Left lobe of liver (tissue), 2 donors: ENCODE measurements at places on chromosomes 7 and 10.

DNA sequence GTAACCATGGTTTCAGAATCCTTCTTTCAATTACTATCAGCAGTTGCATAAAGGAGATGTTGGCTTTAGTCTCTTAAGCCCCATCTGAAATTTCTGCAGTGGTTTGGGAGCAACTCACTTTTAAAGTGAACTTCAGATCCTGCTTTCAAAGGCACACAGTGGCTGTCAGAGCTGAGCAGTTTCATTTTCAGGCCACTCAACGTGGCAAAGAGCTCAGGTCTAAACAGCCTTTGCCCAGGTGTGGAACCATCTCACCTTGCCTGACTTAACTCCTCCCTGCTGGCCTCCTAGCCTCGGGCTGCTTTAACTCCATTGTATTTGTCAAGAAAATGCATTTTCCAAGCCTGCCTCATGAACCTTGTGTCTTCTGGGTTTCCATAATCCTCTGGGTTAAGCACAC is 197.5 kb upstream of the KMT2E start:
- DNase-seq: no peak

DNA sequence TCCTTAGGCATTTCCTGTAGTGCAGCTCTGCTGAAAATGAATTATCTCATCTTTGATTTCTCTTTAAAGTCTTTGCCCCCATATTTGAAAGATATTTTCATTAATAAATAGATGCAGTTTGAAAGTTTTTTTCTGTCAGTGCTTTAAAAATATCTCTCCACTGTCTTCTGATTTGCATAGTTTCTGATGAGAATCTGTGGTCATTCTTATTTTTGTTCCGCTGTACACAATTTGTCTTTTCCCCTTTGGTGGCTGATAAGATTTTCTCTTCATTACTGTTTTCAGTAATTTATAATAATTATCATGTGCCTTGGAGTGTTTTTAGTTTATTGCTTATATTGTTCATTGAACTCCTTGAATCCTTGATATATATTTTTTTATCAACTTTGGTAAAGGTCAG is 7.0 kb upstream of the GHRHR start:
- no peak for DNase-seq

- DNase-seq: peak; percentile 82
These were observed 20.2 kb upstream of the BAIAP2L1 start for GRCh38 chr7:98420966-98421612.

DNA sequence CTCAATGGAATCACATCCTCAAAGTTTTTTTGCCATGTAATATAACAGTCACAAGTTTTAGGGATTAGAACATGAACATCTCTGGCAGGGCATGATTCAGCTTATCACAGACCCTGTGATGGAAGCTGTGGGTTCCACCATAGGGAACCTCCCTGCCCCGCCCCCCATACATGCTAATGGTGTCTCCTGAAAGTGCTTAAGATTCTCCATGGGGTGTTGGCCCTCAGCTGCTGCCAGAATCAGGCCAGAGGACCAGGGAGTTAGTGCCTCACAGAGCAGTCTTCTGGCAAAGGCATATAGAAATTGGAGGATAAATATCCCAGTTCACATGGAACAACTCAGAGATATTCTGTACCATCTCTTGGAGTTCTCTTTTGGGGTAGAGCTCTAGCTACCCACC is 119.4 kb downstream of the RAB11FIP2 start:
- DNase-seq: no peak

- no peak for DNase-seq
These were observed 121.6 kb downstream of the SPAG6 start for GRCh38 chr10:22466763-22467334.

GRCh38 chr10:21750424-21750823 is 216.4 kb downstream of the MLLT10 start:
- DNase-seq: no peak

DNA sequence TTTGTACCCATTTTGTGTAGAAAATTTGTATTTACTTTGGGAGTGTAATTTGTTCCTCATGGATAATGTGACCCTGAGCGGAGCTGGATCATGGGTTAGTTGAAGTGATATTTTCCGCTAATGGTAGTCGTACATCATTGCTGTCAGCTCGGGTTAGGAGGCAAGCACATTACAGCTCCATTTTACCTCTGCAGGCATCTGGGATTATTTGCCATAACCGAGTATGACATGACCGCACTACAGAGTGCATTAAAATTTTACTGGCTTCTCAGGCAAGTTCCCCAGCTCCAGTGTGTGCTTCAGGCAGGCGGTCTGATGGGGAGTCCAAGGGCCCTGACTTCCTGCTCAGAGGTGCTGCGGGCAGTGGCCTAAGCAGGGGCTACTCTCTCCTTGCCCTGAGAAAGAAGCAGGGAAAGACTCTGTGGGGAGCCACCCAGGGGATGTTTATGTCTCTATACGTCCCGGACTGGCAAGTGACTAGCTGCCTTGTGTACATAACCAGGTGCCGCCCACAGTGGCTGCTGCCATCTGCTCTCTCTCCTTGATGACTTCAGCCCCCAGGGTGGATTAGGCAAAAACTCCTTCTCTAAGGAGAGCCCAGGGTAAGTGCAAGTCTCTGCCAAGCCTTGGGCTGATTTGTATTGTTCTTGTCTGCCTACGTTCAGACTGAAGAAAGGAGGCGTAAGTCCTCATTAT is 685.3 kb upstream of the GALNT17 start:
- DNase-seq: no peak

GRCh38 chr10:71696628-71697326 is 22.8 kb downstream of the C10orf105 start:
- DNase-seq: peak; percentile 63

- no peak for DNase-seq
These were observed 80.3 kb upstream of the SKAP2 start for GRCh38 chr7:26944501-26945358.

DNA sequence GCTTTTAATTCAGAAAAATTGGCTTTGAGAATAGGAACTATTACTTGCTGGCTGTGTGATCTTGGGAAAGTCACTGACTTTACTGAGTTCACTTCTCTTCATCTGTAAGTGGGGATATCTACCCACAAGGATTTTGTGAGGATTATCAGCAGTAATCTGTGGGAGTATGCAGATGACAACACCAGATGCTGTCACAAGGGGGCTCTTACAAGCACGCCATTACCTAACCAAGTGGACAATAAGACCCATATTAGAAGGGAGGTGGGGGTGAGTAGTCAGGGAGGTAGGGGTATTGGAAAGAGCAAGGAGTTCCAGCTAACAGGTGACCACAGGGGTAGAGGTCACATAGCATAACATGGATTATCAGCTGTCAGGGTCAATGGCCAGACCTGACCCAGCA is 569.4 kb downstream of the SUGCT start:
- no peak for DNase-seq

GRCh38 chr7:158811894-158812293 is 17.4 kb downstream of the ESYT2 start:
- DNase-seq: no peak

- no peak for DNase-seq
These were observed 35.7 kb downstream of the CBX3 start for GRCh38 chr7:26237035-26237807.

- no peak for DNase-seq
These were observed 167.0 kb downstream of the SNX13 start for GRCh38 chr7:17773289-17773626.

- no peak for DNase-seq
These were observed 38.1 kb downstream of the CTTNBP2 start for GRCh38 chr7:117835016-117835664.

GRCh38 chr7:158252837-158253669 is 334.6 kb downstream of the PTPRN2 start:
- peak; percentile 16 for DNase-seq

DNA sequence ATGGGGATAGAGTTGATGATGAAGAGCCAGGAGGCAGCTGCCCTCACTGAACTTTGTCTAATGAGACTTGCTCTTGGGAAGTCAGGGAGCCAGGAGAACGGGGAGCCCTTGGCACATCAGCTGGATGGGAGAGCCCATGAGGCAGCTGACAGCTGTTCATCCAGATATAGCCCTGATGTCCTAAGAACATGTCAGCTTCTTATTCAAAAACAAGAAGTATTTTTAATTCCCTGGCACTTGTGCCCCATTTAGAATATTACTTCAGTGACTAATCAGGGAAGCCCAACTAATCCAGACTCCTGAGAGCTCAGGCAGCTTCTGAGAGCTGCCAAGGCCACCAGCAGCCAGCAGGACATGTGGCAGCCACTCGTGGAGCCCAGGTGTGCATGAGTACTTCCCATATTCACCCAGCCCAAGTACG is 363.4 kb downstream of the GRID1 start:
- DNase-seq: no peak

DNA sequence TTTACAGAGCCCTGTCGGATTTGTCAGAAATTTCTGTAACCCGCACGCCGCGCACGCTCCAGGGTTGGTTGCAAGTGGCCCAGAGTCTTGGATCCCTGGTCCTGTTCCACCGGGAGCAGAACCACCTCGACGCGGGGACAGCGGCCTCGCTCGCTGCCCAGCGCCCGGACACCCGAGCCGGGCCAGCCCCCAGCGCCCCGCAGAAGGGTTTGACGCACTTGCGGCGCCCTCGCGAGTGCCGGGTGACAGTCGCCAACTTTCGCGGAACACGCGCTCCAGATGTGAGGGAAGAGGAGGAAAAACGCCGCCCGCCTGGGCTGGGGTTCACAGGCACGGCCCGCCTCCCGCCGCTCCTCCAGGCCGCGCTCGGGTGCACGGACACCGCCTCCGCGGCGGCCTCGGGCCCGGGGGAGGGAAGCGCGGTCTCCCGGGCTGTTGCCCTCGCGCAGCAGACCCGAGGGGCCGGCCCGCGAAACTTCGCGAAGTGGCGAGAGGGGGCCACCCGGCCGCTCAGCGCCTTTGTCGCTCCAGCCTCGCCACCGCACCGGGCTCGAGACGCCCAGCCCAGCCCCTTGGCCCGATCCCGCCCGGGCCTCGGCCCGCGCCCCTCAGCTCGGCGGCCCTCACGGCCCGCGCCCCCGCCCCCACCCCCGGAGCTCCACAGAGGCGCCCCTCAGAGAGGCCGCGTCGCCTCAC is 514 bp downstream of the RNF216 start:
- DNase-seq: peak; percentile 73

DNA sequence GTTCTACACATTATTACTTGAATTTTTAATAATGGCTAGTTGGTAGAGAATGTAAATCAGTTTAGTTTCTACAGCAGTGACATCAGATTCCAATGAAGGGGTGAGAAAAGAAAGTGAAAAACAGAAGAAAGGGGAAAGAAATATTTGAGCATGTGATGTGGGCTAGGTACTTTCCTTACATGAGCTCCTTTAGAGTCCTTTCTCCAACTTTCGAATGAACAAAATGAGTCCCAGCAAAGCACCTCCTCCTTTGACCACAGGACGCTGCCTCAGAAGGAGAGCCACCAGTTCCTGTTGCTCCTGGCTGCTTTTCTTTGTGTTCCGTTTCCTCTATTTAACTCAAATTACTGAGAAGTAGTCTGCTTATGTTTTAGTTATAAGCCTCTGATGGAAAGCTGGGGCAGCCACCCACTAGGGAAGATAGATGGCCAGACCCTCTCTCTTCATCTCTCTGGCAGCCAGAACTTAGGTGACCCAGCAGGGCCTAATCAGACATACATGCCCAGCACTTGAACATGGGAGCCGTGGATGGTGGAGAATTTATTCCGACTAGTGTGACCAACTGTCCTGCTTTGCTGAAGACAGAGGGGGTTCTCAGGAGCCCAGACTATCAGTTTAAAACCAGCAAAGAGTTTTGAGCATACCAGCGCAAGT is 82.4 kb upstream of the NME8 start:
- no peak for DNase-seq

DNA sequence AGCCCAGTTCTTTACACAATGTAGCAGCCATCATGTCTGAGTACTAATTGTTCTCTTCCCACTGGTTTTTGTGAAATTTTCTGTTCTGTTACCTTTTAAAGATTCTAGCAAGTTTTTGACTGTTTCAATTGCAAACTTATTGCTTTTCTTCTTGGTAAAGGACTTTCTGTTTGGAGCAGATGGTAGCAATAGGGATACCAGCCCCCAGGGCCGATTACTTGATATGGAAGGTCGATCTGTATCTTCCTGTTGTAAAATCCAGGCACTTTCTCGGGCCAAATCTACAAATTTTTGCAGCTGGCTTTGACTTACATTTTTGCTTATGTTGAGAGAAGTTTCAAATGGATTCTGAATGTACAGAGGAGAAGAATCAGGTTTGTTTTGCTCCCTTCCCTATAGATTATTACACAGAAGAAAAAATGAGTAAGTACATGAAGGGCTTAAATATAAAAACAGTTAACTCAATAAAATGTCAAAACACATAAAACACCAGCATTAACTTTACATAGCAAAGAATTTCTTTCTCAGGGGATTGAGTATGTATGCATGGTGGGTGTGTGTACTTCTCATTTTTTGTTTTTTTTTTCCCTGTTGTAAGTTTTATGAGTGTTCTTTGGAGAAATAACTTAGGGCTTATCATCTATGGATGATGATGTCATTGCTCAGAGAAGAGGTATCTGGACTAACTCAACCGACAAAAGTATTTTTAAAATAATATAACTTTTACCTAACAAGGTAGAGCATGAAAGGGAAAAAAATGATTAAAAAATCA is 35.3 kb downstream of the MTPAP start:
- DNase-seq: no peak

DNA sequence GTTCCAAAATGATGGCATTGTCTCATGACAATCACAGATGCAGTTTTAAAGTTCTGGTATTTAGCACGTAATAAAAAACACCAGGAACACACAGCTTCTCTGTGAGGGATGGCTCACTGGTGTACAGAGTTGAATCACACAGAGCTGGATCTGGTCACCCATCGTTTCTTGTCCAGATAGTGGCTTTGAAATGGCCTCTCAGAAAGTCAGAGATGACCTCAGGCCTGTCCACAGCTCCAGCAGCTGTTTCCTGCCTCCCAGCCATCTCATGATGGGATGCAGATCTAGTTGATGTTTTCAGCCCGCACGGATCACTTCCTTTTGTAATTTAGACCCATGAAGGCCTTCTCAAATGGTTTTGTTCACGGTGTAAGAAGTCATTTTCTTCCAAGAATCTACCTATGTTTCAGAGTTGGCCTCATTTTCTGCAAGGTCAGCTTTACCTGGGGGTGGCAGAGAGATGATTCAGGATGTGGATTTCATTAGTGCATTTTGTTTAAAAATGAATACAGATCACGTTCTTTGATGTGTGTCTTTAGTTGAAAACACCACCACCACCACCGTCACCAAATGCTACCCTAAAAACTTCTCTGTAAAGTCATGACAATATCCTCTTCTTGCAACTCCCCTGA is 166.2 kb downstream of the SNX10 start:
- DNase-seq: no peak

GRCh38 chr7:155213955-155214740 is 83.5 kb upstream of the INSIG1 start:
- no peak for DNase-seq

- DNase-seq: no peak
These were observed 23.7 kb downstream of the CYP26A1 start for GRCh38 chr10:93097386-93097785.

- no peak for DNase-seq
These were observed 102.7 kb downstream of the MACC1 start for GRCh38 chr7:20114468-20114867.

GRCh38 chr10:30111340-30112022 is 52.1 kb upstream of the JCAD start:
- no peak for DNase-seq

DNA sequence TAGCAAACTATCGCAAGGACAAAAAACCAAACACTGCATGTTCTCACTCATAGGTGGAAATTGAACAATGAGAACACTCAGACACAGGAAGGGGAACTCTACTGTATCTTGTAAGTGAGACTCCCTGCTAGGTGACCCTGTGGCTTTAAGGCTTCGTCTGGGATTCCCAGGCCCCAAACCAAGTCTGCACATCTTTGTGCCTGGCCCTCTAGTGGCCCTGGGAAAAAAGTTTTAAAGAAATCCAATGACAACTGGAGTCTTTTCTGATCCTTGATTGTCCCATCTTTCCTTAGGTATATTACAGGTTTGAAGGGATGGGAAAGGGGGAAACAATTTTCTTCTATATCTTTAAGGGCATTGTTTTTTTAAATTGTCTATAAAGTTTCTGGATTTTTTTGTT is 10.6 kb upstream of the LIPM start:
- DNase-seq: no peak
